MG63 (cell line): ENCODE measurements at places on chromosomes 7 and 10. TPM values are rescaled to one million over a fixed set of nuclear protein-coding genes. Genes with fewer than 3 reads are reported as not detected.

- peak; percentile 18 for DNase-seq
Observed at GRCh38 chr7:73606801-73607691, 17.3 kb downstream of the MLXIPL start.

GRCh38 chr7:155224116-155224811, 73.4 kb upstream of the INSIG1 start:
- no peak for DNase-seq

GRCh38 chr7:66333443-66333842, 128.3 kb downstream of the TPST1 start:
- DNase-seq, result no peak

The GDF2 gene
- total RNA-seq, result not detected in 2 replicates
